ENCODE measurements at places on chromosomes 5 and 9.

DNA sequence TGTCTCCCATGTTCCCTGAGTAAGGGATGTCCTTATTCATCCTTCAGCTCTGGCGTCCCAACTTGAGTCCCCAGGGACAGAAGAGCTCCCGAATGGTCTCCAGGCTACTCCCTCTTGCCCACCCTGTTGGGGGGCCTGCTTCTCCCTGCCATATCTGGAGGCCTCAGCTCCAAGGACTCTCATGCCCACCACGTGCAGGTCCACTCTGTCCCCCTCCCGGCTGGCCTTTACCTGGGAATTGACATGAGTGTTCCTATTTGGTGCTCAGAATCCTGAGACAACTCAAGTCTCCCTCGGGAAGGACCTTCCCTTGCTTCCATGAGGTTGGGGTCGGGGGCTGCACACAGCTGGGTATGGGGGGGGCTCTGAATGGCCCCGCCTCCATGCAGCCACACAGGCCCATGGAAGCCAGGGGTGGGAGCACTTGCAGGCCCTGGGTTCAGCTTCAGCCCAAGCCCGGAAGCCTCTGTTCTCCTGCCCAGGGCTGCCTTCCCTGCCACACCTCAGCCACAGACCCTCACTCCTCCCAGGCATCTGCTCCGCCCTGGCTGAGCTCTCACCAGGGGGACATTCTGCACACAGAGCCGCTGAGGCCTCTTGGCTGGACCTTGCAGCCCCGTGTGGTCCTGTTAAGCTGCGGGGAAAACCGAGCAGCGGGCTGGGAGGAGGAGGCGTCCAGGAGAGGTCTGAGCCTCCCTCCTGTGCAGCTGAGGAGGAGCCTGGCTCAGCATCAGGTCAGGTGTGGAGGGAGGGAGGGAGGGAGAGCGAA is 121.9 kb downstream of the PHF2 start:
- DNase-seq: no peak

- peak; percentile 55 for DNase-seq
Measured at GRCh38 chr5:34538026-34538672, 118.0 kb upstream of the RAI14 start.

DNA sequence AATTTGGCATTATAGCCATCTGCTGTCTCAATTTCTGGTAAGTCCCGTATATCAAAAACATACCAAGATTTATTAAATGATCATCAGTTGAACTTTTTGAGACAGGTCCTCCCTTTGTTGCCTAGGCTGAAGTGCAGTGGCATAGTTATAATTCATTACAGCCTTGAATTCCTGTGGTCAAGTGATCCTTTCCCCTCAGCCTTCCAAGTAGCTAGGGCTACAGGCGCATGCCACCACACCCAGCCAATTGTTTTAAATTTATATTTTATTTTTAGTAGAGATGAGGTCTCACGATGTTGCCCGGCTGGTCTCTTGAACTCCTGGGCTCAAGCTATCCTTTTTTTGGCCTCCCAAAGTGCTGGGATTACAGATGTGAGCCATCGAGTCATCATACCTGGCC is 418.9 kb downstream of the ARHGEF28 start:
- no peak for DNase-seq

DNA sequence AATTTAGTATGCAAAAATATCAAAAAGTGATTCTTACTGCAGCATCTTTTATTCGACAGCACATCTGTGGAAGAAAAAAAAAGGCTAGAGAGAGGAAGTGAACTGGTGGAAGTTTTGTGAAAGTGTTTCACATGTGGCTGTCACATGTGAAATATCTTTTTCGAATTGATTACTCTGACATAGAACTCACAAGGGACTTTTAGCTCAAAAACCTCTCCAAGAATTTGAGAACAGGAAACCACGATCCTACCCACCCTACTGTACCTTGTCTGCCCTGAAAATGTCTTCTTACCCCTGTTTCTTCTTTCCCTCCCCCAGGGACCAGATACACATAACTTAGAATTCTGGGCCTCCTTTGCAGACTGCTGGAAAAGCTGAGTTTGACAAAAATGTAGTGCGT is 106.5 kb upstream of the PRRC1 start:
- DNase-seq: no peak

DNA sequence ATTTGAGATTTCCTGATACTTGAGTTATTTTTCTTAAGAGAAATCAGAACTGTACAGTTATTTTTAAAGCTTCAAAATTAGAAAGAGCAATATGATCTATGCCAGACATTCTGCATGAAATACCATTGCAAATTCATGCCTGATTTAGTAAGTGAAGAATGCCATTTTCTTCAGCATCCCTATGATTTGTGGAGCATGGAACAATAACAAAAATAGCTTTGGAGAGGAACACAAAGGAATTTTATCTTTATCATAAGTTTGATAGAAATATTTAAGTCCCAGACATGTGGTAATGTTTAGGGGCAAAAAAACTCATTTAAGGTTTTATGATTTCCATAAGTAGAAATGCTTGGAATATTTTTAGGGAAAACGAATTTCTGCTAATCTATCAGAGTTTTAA is 1863.4 kb downstream of the EFNA5 start:
- DNase-seq: no peak

DNA sequence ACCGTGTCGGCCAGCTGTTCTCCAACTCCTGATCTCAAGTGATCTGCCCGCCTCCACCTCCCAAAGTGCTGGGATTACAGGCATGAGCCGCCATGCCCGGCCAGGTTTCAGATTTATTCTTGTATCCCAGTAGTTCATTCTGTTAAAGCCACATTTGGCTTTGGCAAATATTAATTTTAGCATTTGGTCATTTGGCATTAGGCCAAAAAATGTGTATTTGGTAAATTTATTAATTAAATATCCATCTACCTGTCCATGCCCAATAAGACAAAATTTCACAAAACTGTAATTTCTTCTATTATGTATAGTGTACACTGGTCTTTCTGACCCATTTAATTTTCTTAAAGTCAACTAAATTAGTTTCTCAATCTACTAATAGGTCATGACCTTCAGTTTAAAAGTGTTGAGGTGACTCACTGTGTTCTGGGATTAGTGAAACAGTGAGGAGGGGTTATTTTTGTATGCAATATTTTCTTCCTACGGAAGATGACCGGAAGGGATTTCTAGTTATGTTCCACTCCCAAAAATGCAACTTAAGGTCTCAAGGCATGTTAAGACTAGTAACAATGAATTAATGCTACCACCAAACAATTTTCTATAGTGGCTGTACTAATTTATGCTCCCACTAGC is 21.0 kb downstream of the OSTF1 start:
- peak; percentile 39 for DNase-seq

GRCh38 chr5:66597183-66597757 is 1.1 kb downstream of the MAST4 start:
- DNase-seq: peak; percentile 60

DNA sequence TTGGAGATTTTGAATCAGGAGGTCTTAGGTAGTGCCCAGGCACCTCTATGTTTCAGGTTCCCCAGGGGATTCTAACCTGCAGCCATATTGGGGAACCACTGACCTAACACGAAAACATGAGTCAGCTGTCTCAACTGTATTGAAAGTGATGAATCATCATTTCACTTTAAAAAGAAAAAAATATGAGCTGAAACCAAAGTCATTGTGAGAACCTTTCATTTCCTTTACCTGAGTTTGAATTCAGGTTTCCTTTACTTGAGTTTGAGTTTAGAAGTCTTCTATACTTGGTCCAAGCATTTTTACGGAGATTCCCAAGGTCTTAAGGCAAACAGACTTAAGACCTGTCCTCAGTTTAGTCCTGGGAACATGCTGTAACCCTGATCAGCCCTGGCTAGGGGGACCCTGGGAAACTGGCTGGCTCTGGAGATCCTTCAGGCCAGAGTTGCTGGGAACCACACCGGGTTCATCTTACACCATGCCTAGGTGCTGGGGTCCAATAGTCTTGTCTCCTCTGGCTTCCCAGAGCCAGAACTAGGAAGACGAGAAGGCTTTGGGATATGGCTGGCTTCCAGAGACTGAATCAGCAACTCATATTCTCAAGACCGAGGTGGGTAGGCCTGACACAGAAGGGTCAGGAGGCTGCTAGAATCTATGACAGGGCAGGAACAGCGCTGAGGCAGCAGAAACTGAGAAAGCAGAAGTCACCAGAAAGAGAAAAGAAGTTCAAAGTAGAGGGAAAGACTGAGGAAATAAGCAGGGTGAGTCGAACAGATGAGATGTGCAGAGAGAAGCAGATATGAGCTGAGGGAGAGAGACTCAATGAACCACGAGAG is 16.4 kb upstream of the PDCD1LG2 start:
- peak; percentile 94 for DNase-seq

- no peak for DNase-seq
Measured at GRCh38 chr9:76366275-76366674, 28.0 kb downstream of the RFK start.

DNA sequence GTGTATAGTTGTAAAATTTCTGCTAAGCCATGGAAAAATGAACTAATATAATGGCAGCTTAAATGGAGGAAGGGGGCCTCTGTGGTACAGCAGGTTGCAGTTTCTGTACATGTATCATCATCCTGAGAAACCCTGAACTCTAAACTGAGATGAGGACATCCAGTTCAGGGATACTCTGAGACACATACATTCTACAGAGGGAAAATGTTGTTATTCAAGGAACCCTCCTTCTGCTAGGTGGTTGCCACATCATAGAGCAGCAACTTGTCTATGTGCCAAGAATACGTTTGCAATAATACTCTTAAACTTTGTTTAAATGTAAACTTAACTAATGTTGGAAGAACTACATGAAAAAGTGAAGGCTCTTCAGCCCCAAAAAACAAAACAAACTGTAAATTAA is 1310.8 kb upstream of the WWC1 start:
- DNase-seq: no peak

DNA sequence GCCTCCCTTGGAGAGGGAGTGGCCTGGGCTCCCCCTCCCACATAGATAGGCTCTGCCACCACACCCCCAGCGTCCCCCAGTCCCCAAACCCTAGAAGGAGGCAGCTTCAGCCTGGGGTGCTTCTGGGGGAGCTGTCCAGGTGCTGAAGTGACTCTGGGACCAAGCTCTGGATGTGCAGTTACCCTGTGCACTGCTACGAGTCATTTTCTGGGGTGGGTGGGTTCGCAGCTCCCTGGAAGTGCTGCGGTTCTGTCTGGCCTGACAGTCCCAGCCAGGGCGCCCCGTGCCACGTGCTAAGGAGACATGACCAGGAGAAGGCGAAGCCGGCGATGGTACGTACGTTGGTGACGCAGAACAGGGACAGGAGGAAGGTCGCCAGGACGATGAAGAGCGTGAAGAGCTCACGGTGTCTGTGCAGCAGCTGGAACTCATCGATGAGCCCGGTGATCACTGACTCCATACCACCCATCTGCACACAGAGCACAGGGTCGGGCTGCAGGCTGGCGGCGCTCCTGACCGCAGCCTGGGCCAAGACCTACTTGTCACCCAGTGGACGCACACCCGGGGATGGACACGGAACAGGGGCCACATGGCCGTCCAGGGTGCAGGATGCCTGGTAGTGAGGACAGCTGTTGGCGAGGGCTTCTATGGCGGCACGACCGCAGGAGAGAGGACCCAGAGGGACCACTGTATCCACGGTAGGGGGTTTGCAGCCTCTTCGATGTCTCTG is 35.7 kb downstream of the SLC6A3 start:
- no peak for DNase-seq

DNA sequence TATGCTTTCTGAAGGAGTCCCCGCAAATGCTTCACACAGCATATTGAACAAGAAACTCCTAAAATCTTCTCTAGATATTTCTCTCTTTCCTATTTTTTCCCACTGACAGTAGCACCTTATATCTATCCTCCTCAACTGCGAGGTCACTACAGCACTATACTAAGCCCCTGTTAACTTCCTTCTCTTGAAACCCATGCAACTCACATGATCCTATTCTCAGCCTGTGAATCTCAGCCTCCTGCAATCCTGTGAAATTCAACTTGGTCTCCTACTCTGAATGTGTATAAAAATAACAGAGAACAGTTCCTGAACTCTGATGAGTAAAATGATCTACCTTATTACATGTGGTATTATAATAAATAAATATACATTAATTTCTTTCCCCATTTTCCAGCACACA is 6.1 kb upstream of the PLGRKT start:
- DNase-seq: no peak

GRCh38 chr5:151427258-151427657 is 20.1 kb upstream of the SLC36A1 start:
- DNase-seq: no peak

GRCh38 chr9:137973829-137974416 is 96.3 kb downstream of the CACNA1B start:
- no peak for DNase-seq

GRCh38 chr5:157222506-157223230 is 42.0 kb downstream of the ITK start:
- DNase-seq: no peak

DNA sequence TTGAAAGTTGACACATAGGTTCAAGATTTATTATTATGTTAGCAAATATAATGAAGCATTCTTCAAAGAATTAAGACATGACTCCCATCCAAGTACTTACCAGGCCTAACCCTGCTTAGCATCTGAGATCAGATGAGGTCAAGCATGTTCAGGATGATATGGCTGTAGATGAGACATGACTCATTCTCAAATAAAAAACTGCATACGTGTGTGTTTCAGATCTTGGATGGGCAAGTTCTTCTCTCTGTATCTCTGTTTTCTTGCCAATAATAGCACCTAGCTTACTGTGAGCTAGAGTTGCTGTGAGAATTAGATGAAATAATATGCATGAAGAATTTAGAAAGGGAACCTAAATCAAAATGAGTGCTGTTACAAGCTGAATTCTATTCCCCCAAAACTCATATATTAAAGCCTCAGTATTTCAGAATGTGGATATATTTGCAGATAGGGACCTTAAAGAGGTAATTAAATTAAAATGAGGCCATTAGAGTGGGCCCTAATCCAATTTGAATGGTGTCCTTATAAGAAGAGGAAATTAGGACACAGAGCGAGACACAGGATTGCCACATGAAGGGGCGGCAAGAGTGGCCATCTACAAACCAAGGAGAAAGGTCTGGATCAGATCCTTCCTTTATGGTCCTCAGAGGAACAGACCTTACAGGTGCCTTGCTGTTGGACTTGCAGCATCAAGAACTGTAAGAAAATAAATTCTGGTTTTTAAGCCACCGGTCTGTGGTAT is 146.2 kb downstream of the MARCHF11 start:
- no peak for DNase-seq

DNA sequence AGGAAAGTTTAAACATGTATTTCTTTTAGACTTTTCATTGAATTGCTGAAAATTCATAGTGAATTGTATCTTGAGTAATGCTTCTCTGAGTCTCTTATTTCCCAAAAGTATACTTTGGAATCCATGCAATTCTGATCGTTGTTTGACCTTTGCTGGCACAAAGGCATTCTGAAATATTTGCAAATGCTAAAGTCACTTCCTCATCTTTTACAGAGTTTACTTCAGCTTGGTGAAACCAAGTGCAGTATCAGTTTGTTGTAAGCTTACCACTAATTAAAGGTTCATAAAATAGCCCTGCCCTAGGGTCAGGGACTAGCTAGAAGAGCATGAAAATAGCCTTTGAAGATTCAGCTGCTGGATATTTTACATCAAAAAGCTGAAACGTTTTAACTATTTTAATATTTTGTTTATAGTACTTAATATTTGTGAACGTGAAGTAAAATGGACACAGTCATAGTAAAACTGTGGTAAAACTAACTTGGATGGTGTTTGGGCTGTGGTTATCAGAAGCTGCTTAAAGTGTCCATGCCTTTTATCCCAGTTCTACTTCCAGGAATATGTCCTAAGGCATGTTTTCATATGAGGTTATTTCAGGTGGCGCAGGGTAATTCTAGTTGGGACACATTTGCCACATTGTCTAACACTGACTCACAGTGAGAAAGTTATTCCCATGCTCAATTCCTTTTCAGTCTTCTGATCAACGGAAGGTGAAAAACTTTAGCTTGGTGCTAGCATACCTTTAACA is 45.3 kb downstream of the SLC22A5 start:
- DNase-seq: peak; percentile 96
